ENCODE measurements at places on chromosomes 2 and 18.

DNA sequence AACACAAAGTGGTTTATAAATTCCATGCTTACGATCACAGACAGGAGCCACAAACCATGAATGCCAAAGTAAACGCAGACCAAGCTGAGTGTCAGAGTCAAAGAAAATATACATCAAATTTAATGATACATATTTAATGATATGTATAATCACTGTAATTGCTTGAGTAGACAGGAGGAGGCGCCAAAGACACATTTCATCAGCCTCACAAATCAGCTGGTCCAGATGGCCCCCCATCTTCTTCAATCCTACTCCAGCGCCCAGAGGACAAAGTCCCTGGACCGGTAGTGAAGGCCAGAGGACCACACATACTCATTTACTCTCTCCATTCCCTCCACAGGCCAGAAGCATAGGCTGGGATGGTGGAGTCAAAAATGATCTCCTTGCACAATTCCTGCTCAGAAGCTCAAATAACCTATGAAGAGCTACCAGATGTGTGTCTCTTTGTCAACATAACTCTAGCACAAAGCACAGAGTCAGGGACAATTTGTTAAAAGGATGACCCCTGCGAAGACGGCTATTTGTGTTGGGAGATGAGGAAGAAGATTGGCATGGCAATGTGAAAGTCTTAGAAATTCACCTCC, 149.3 kb upstream of the PGAP1 start:
- H3K27me3 ChIP-seq = no peaks in the 10 kb centered on the region
- DNase-seq = no peak
- no peak overlapping the region for H3K27ac ChIP-seq
- H3K36me3 ChIP-seq = peaks cover 45% of the 10 kb centered on the region
- peaks cover 16% of the 10 kb centered on the region for H3K4me1 ChIP-seq
- no peak overlapping the region for H3K4me3 ChIP-seq

DNA sequence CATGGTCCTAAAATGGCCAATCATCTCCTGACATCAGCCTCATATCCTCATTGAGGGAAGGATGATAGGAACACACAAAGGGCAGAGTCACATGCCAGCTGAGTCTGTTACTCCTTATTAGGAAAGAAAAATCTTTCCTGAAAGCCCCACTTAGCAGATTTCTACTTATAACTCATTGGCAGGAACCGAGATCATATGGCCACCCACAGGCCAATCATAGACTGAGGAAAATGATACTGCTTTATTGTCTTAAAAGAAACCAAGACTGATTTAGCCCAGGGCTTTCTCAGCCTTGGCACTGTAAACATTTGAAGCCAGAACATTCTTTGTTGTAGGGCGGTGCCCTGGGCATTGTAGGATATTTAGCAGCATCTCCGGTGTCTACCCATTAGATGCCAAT, 18.7 kb downstream of the GKN2 start:
- DNase-seq = no peak
- no peak overlapping the region for H3K4me3 ChIP-seq
- no peaks in the 10 kb centered on the region for H3K27me3 ChIP-seq
- no peaks in the 10 kb centered on the region for H3K36me3 ChIP-seq

- peak; percentile 24 for DNase-seq
- H3K4me3 ChIP-seq = no peak overlapping the region
- no peaks in the 10 kb centered on the region for H3K36me3 ChIP-seq
- no peaks in the 10 kb centered on the region for H3K4me1 ChIP-seq
- no peak overlapping the region for H3K27ac ChIP-seq
- no peaks in the 10 kb centered on the region for H3K27me3 ChIP-seq
Measured at GRCh38 chr18:3380384-3380961, 69.5 kb upstream of the TGIF1 start.

- no peaks in the 10 kb centered on the region for H3K36me3 ChIP-seq
- DNase-seq = no peak
- H3K4me1 ChIP-seq = no peaks in the 10 kb centered on the region
- no peak overlapping the region for H3K27ac ChIP-seq
- H3K4me3 ChIP-seq = no peak overlapping the region
Measured at GRCh38 chr18:25233528-25234321, 118.2 kb downstream of the ZNF521 start.

GRCh38 chr2:236341721-236342120, 77.5 kb upstream of the ASB18 start:
- no peak overlapping the region for H3K4me3 ChIP-seq
- H3K4me1 ChIP-seq = no peaks in the 10 kb centered on the region
- no peak for DNase-seq
- H3K27ac ChIP-seq = no peak overlapping the region

- no peaks in the 10 kb centered on the region for H3K27me3 ChIP-seq
- DNase-seq = no peak
- H3K4me3 ChIP-seq = no peak overlapping the region
- no peaks in the 10 kb centered on the region for H3K36me3 ChIP-seq
- no peak overlapping the region for H3K27ac ChIP-seq
Measured at GRCh38 chr2:85672456-85672855, 4.5 kb upstream of the SFTPB start.

DNA sequence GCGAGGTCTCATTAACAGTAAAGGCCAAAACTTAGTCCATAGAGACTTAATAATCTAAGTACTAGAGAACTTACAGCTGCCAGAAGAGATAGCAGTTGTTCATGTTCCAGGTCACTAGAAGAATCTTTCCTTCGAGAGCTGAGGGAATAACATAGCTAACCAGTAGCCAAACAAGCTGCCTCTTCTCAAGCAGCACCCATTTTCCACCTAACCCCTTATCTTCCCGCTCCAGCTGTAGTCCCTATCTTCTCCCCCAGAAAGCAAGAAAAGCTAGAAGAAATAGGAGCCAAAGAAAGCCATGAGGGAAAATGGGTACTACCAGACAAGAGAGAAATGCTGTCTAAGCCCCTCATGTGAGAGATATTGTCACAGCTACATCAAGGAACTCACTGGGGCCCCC, 24.0 kb downstream of the SULT1C4 start:
- no peaks in the 10 kb centered on the region for H3K27me3 ChIP-seq
- no peaks in the 10 kb centered on the region for H3K36me3 ChIP-seq
- DNase-seq = no peak
- H3K4me1 ChIP-seq = no peaks in the 10 kb centered on the region
- H3K4me3 ChIP-seq = no peak overlapping the region
- H3K27ac ChIP-seq = no peak overlapping the region

DNA sequence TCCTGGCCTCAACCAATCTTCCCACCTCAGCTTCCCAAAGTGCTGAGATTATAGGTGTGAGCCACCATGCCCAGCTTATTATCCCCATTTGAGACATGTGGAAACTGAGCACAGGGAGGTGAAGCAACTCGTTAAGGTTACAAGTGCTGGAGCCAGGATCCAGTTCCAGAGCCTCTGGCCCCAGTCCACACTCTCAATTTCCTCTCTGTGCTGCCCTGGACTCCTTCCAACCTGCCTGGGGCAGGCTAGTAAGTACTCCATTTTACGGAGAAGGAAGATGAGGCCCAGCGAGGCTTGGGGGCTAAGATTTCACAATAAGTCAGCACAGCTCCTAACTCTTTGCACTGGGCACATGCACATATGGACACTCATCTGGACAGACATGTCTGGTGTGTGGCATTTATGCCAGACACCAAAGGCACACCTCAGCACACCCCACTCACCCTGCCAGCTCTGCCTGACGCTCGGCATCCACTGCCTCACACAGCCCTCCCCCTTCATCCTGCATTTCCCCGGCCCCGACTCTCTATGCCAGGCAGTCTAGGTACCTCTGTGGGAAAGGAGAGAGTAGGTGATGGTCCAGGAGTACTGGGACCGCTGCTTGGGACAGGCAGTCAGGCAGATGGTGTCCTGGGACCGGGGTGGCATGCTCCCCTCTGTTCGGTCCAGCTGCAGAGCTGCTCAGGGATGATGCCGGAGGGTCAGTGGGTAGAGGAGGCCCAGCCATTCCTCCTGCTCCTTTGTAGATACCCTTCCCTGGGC, 20.5 kb downstream of the CFAP65 start:
- H3K27ac ChIP-seq = no peak overlapping the region
- peak; percentile 6 for DNase-seq
- H3K4me1 ChIP-seq = no peaks in the 10 kb centered on the region
- H3K36me3 ChIP-seq = no peaks in the 10 kb centered on the region
- H3K4me3 ChIP-seq = no peak overlapping the region

DNA sequence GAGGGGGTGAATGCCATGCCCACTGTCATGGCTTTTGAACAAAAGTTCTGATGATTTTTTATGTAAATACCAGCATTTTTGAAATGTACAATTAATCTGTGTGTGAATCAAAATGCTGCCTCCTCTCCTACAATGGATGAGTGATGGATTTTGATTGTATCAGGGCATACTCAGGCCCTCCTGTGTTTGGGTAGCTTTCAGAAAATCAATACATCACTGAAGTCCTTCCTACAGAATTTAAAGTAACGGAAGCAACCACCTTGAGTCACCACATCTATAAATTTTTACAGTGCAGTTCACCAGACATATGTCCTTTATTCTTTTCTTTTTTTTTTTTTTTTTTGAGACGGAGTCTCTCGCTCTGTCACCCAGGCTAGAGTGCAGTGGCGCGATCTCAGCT, 867.3 kb downstream of the EPHA4 start:
- no peaks in the 10 kb centered on the region for H3K27me3 ChIP-seq
- H3K36me3 ChIP-seq = no peaks in the 10 kb centered on the region
- H3K4me1 ChIP-seq = no peaks in the 10 kb centered on the region
- H3K4me3 ChIP-seq = no peak overlapping the region
- no peak overlapping the region for H3K27ac ChIP-seq
- DNase-seq = no peak

DNA sequence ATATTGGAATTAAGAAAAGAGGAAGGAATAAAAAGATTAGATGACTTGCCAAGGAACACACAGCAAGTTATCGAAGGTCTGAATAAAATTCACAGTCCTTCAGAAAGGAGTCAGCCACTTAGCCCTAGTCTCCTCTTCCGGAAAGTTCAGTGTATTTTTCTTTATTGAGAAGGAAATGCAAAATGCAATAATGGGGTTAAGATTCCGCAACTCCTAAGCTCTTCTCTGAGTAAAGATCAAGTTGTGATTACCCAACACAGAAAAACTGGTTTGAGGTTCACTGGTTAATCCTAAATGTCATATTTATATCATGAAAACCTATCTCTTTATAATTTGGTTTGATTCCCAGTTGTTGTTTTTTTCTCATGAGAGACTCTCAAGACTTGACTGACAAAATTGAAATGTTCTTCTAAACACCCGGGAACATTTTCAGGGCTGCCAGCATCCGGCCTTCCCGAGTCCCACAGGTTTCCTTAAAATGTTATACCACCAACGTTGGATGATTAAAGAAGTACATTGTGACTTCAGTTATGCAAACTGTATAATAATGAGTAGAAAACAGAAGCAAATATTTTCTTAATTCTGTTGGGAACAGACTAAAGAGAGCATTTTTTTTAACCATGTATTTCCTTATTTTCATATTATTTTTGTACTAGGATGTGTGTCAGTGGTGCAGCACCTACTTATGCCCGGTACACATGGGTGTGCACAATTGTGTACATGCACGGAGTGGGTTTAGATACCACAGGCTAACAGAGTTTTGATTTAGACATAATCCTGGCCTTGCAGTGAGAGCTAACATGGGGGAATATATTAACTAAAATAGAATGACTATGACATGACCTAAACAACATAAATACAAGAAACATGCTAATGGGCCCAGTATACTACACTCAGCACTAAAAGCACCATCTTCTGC, 100.2 kb downstream of the STK39 start:
- no peak overlapping the region for H3K27ac ChIP-seq
- no peak for DNase-seq
- H3K4me1 ChIP-seq = no peaks in the 10 kb centered on the region
- no peak overlapping the region for H3K4me3 ChIP-seq

- H3K4me3 ChIP-seq = no peak overlapping the region
- no peaks in the 10 kb centered on the region for H3K4me1 ChIP-seq
- DNase-seq = no peak
- no peaks in the 10 kb centered on the region for H3K27me3 ChIP-seq
Measured at GRCh38 chr2:46056541-46056940, 240.7 kb upstream of the EPAS1 start.

GRCh38 chr2:1586923-1587840, 157.1 kb downstream of the PXDN start:
- H3K27me3 ChIP-seq = no peaks in the 10 kb centered on the region
- no peaks in the 10 kb centered on the region for H3K4me1 ChIP-seq
- no peaks in the 10 kb centered on the region for H3K36me3 ChIP-seq
- no peak overlapping the region for H3K4me3 ChIP-seq
- no peak overlapping the region for H3K27ac ChIP-seq

- no peak for DNase-seq
- H3K27ac ChIP-seq = no peak overlapping the region
- no peak overlapping the region for H3K4me3 ChIP-seq
- H3K27me3 ChIP-seq = no peaks in the 10 kb centered on the region
- no peaks in the 10 kb centered on the region for H3K36me3 ChIP-seq
- no peaks in the 10 kb centered on the region for H3K4me1 ChIP-seq
Measured at GRCh38 chr2:135547311-135547710, 16.0 kb downstream of the R3HDM1 start.

DNA sequence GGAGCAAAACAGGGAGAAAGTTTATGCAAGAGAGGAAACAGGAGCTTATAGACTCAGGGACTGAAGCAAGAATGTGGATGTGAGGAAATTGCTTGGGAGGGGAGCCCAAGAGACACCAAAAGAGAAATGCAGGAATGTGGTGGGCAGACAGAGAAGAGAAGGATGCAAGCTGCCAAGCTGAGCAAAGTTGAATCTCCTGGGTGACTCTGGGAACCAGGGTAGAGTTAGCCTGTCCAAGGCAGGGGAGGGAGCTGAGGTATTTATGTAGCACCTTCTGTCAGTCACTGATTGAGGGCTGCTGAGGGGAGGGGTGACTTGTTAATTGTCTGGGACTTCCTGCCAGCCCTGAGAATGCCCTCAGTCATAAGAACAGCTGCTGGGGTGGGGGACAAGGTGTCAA, 464.3 kb downstream of the NBAS start:
- no peak for DNase-seq
- no peaks in the 10 kb centered on the region for H3K4me1 ChIP-seq
- H3K27me3 ChIP-seq = no peaks in the 10 kb centered on the region
- H3K27ac ChIP-seq = no peak overlapping the region
- no peaks in the 10 kb centered on the region for H3K36me3 ChIP-seq
- no peak overlapping the region for H3K4me3 ChIP-seq

- no peak overlapping the region for H3K4me3 ChIP-seq
- H3K27me3 ChIP-seq = peaks cover 4% of the 10 kb centered on the region
- H3K4me1 ChIP-seq = no peaks in the 10 kb centered on the region
- DNase-seq = no peak
- no peak overlapping the region for H3K27ac ChIP-seq
Measured at GRCh38 chr18:31723639-31723989, 37.1 kb downstream of the SLC25A52 start.

- H3K4me3 ChIP-seq = no peak overlapping the region
- no peak overlapping the region for H3K27ac ChIP-seq
- no peaks in the 10 kb centered on the region for H3K36me3 ChIP-seq
- DNase-seq = no peak
Measured at GRCh38 chr2:231039294-231039664, 2.0 kb downstream of the C2orf72 start.

DNA sequence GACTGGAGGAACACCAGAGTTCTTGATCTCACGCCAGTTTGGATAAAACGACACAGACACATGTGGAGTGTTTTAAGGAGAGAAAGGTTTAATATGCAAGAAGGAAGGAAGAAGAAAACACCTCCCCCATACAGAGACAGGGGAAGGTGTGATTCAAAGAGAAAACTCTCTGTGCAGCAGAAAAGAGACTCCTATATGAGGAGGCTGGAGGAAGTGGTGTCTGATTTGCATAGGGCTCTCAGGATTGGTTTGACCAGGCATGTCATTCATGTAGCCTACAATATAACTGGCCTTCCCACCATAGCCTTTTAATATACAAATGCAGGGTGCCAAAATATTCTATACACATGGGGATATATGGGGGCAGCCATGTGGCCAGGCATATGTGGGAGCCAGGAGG, 1386.5 kb downstream of the RPIA start:
- H3K4me3 ChIP-seq = no peak overlapping the region
- no peaks in the 10 kb centered on the region for H3K27me3 ChIP-seq
- H3K36me3 ChIP-seq = no peaks in the 10 kb centered on the region
- no peaks in the 10 kb centered on the region for H3K4me1 ChIP-seq
- DNase-seq = no peak
